Right atrium auricular region (tissue), 2 donors: ENCODE measurements at places on chromosomes 7 and 10. TPM values are rescaled to one million over a fixed set of nuclear protein-coding genes. Genes with fewer than 3 reads are reported as not detected.

LOXL4 gene
- total RNA-seq, result 1.6 TPM

DNA sequence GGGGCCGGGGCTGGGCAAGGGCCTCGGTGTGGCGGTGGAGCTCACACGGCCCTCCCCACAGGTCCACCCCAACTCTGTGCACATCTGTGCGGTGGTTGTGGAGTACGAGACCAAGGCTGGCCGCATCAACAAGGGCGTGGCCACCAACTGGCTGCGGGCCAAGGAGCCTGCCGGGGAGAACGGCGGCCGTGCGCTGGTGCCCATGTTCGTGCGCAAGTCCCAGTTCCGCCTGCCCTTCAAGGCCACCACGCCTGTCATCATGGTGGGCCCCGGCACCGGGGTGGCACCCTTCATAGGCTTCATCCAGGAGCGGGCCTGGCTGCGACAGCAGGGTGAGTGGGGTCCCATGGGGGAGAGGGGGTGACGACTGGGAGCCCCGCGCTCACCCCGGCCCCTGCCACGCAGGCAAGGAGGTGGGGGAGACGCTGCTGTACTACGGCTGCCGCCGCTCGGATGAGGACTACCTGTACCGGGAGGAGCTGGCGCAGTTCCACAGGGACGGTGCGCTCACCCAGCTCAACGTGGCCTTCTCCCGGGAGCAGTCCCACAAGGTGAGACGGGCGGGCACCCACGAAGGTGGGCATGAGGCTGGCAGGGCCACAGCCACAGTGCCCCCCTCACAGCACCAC lies 8.8 kb downstream of the TMEM120A start:
- DNase-seq, result no peak

DNA sequence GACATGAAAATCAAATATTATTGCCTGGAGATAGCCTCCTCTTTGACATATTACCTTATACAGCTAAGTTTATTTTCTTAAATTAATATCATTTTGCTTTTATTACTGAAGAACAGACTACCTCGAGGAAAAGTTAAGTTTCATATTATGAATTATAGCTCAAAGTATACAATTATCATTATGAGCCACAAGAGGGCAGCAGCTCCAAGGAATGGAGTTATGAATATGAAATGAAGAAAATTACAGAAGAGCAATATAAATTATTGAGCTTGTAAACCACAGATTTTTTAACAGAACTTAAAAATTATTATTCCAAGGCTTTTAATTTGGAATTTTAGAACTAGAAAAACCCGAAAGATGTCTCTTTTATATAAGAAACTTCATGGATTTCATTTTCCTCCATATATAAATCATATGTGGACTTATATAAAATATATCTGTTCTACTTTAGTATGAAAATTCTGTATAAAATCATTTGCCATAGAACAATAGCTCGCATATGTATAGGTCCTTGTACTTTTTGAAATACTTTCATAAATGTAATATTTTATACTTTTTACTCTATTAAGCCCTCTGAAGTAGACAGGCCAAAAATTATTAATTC lies 40.1 kb downstream of the IQUB start:
- no peak for DNase-seq

SP8 gene
- total RNA-seq, result not detected

GRCh38 chr7:17304926-17305325 lies 6.5 kb downstream of the AHR start:
- no peak for DNase-seq

DNA sequence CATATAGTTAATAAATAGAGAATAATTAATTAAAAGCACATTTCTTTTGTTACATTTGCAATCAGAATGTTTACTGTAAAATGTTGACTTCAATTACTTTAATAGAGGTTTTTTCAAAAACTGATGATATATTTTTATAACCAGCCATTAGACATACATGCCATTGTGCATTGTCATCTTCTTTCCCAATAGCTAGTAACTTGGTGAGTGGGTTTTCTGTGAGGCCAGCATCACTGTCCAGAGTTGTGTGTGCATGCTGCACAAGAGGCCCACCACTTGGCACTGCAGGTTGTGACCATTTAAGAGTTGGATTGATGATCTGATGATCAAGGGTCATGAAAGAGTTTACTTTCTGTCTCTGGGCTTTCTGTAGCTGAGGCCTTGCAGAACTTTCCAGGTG lies 46.5 kb downstream of the TFEC start:
- DNase-seq, result no peak

CLRN3 gene
- total RNA-seq, result not detected

GRCh38 chr7:12210179-12211053 lies 678 bp upstream of the TMEM106B start:
- no peak for DNase-seq

GRCh38 chr10:94402204-94402842 lies at the start of gene TBC1D12:
TSS of gene TBC1D12 (plus strand) at chr10:94402541. CDS start at chr10:94402614, 73 bp downstream.
- DNase-seq, result peak; percentile 97

DNA sequence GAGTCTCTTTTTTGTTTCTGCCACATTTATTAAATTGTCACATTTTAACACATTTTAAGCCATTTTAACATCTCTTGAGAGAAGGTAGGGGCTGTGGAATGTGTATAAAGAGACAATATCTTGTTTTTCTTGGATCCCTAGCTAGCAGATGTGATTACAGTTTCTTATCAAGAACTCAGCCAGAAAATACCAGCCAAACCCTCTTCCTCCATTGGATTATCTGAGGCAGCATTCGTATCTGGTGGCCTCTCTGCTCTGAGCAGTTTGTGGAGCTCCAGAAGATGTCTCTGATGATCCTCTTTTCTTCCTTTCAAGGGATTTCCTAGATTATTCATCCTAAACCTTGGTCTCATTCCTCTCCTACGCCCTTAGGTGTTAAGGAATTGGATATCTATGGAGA lies 35.3 kb upstream of the PFKFB3 start:
- no peak for DNase-seq

- no peak for DNase-seq
Observed at GRCh38 chr7:81698965-81699364, 70.9 kb downstream of the HGF start.

DNA sequence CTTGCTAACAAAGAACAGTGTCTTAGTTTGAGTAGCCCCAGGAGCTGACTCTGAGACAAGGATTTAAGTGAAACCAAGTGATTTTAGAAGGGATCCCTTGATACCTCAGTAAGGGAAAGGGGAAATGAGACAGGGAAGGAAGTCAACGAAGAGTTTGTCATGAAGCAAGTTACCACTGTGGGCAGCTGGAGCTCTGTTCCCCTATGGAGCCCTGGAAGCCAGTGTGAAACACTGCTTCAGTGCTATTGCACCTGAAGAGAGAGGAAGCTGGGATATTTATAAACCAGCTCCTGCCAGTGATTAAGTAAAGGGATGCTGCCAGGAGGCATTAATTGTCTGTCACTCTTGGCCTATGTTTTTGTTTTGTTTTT lies 58.9 kb upstream of the WAPL start:
- no peak for DNase-seq

- DNase-seq, result no peak
Observed at GRCh38 chr7:17472518-17472917, 174.1 kb downstream of the AHR start.

- no peak for DNase-seq
Observed at GRCh38 chr10:5987747-5988146, 10.4 kb upstream of the IL15RA start.

CTNNA3 gene
- total RNA-seq, result 23.8 TPM

FAM131B gene
- total RNA-seq, result 0.48 TPM

APBB1IP gene
- 3.1 TPM for total RNA-seq

SPDYE6 gene
- not detected for total RNA-seq

ANKRD2 gene
- total RNA-seq, result 25.7 TPM

DNA sequence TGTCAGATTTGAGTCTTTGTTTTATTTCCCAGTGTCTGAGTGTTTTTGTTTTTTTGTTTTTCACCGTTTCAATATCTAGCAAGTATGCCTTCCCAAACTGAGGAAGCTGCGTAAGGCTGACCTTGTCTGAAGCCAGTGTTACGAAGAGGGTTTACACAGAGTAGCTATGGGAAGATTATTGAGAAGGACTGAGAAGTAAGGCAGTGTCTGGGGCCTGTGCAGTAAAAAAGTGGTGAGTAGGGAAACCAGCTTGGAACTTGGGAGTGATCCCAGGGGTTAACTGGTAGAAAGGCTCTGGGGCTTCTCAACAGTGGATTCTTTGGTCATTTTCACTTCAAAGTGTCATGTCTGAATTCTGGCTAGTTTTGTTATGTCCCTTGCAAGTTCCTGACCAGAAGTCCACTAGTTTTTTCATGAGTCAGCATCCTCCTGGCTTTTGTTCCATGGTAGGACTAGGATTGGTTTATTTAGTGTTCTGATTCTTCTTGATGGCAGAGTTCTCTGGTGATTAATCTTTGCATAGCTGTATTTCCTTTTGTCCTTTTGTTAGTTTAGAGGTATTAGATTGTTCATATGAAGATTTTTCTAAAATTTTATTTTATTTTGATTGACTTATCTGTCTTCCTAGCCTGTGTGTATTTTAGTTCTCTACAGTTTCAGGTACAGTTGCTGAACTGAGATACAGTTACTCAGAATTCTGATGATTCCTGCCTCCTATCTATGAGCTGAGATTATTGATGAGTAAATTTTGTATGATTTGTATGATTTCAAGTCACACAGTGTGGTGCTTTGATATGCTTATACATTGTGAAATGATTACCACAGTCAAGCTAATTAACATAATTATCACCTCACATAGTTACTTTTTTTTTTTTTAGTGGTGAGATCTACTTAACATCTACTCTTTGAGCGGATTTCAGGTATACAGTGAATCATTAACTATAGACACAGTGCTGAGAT lies 19.0 kb downstream of the GARS1 start:
- no peak for DNase-seq

GRCh38 chr7:156545979-156546378 lies 94.6 kb upstream of the RNF32 start:
- DNase-seq, result no peak

OPN4 gene
- total RNA-seq, result 0.19 TPM

COBL gene
- 31.4 TPM for total RNA-seq

PRKCQ gene
- total RNA-seq, result not detected

GRCh38 chr10:132385721-132386418 lies 11.1 kb upstream of the PWWP2B start:
- DNase-seq, result no peak

GRCh38 chr10:74705358-74705980 lies 120.9 kb upstream of the KAT6B start:
- DNase-seq, result no peak

ZNF33A gene
- 15.9 TPM for total RNA-seq

PON1 gene
- total RNA-seq, result not detected

DNA sequence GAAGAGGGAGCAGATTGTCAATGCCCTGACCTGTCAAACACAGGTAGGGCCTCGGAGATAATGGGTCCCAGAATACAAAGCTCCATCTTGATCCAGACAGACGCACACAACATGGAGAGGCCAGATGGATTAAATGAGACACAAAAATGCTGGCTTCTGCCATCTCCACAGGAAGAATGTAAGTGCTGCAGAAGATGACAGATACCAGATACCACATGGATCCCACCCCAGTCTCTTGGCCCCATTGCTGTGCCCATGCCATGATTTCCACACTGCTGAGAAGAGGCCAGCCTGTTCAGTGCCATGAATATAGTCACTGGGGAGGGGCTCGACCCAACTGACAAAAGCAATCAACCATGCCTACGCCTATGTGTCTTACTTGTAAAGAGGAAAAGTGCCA lies 487.9 kb downstream of the PARD3 start:
- DNase-seq, result no peak

DNA sequence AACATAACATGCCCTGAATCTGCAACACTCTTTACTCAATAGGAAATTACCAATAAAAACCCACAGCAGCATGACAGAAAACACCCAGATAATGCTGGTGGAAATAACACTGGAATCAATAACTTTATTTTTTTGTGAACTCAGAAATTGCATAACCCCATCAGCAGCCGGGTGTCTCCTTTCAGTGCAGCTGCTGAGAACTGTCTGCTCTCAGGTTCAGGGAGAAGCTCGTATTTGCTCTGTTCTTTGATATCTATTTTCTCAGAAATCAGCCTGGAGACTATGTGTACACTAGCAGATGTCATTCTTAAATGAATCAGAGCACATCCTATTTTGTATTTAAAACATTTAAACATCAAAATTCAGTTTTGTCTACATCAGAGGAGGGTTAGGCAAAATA lies 506.0 kb downstream of the POM121L12 start:
- no peak for DNase-seq

HABP2 gene
- not detected for total RNA-seq

ZNF425 gene
- 1.3 TPM for total RNA-seq

DNA sequence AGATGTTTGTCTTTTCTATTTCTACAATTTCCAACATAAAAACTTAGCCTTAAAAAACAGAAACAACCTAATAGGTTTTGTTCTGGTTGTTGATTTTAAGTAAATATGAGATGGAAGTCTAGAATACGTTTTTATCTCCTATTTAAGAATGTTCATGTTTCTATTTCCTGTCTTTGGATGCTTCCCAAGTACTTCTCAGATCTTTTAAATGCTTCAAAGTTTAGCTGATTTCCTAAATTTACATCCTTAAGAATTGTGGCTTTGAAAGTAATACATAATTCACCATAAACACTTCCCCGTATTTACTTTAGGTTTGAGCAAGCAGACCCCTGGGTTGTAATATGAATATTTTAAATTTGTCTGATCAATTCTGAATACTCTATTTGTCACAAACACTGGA lies 70.5 kb downstream of the RAPGEF5 start:
- no peak for DNase-seq

PIP gene
- not detected for total RNA-seq

DNA sequence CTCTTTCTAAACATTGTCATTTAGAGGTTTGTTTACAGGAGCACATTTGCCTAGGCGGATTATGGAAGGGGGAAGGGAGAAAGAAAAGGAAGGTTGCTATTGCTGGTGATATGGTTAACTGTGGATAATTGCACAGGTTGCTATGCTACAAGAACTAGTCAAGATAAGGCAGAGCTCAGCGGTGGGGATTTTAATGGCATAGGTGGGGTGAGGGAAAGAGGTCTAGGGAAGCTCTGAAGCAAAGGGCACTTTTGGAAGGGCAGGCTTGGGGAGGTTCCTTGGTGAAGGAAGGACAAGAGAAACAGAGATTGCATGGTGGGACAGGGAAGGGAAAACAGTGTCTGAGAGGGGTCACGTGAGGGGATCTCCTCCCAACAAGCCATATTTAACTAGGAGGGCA lies 19.5 kb downstream of the HYAL4 start:
- no peak for DNase-seq

DNA sequence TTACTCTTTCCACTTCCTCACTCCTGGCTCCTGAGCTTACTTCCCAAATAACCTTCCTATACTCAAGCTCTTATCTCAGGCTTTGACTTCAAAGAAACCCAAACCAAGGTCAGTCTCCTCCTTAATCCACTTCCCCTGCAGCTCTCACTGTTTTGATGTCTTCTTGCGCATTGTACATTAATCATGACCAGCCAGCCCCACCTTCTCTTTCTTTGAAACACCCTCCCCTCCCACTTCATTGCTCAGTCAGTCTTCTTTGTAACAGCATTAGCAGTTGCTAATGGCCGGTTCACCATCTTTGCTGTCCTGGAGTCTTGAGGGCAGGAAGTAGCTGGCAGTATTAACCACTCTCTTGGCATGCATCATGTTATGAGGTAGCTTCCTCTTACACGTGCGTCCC lies 57.9 kb upstream of the CHCHD3 start:
- DNase-seq, result no peak

ATG9B gene
- total RNA-seq, result not detected

- no peak for DNase-seq
Observed at GRCh38 chr7:134757938-134758337, 21.5 kb upstream of the CALD1 start.

TFEC gene
- 1.9 TPM for total RNA-seq

- DNase-seq, result no peak
Observed at GRCh38 chr10:79449181-79450146, 4.0 kb upstream of the ZCCHC24 start.
